Activated T-helper 17 cell treated with anti-CD3 and anti-CD28 coated beads, Interleukin-2, amount 50 U/mL, for 72 hours (primary cell): ENCODE measurements at places on chromosomes 3 and 15. TPM values are rescaled to one million over a fixed set of nuclear protein-coding genes. Genes with fewer than 3 reads are reported as not detected.
A peak's percentile ranks its signal among the peaks of the same experiment; 100 is the strongest.

GRCh38 chr15:32882955-32883354 lies 165.2 kb downstream of the GREM1 start:
- no peak for ATAC-seq

GRCh38 chr3:102037209-102037608 lies 187.9 kb downstream of the NFKBIZ start:
- no peak for ATAC-seq

The GOLGA8T gene
- total RNA-seq, result not detected

The CKMT1B gene
- not detected for total RNA-seq

- no peak for ATAC-seq
These were observed 823.0 kb downstream of the CADM2 start for GRCh38 chr3:85781806-85782205.

DNA sequence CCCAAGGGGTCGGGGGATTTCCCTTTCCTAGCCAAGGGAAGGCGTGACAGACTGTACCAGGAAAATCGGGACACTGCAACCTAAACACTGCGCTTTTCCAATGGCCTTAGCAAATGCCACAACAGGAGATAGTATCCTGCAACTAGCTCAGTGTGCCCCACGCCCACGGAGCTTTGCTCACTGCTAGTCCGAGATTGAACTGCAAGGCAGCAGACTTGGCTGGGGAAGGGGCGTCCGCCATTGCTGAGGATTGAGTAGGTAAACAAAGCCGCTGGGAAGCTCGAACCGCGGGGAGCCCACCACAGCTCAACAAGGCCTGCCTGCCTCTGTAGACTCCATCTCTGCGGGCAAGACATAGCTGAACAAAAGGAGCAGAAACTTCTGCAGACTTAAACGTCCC lies 72.3 kb upstream of the THRB start:
- no peak for ATAC-seq

DNA sequence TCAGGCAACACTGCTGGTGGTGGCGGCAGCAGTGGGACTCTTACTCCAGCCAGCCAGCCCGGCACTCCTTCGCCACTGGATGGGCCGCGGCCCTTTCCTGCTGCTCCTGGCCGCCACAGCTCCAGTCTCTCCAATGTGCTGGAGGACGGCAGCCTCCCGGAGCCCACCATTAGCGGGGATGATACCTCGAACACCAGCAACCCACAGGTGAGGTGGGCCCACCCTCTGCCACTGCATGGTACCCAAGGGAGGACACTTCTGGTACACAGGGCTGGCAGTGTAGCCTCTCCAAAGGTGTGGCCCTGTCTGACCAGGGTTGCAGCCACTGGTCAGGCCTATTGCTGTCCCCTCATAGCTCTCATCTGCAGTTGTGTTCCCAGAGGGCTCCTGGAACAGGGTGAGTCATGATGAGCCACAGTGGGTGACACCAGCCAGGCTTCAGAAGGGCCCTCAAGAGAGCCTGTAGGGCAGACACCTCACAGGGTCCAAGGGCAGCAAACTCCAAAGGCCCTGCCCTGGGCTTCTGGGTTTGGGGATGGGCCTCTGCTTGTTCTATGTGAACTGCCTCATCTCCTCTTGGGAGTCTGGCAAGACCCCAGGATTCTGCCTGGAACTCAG lies 20.8 kb downstream of the NBEAL2 start:
- peak; percentile 57 for ATAC-seq

The KLHL25 gene
- 3.4 TPM for total RNA-seq

The SOX14 gene
- total RNA-seq, result not detected

The RNF111 gene
- 28.9 TPM for total RNA-seq

DNA sequence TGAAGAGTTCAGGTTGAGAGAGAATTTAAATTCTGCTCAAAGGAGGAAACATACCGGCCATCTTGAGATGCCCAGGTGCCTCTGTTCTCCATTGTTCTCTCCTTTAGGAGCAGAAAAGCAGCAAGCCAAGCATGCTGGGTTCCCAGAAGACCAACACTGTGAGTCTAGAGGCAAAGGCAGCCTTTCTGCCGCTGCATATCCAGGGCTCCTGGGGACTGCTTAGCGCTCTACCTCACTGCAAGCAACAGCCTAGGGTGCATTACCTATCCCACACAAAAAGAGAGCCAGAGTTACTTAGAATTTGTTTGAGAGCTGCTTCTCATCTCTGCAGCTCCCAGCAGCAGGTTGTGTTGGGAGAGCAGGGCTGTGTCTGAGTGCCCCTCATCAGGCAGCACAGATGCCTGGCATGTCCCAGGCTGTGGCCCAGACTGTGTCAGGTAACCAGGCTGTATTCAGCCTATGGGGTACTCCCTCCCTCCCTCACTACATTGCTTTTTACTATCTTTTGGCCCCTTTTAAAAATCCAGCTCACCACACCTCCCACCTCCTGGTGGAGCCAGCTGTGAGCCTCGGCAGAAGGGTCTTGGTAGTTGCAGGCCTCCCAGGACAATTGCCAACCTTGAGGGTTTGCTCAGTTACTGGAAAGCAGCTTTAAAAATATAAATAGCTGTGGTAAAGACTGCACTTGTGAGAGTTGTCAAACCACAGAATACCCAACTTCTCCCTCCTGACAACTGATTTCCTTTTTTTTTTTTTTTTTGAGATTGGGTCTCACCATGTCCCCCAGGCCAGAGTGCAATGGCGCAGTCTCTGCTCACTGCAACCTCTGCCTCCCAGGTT lies 30.2 kb downstream of the BCL2L10 start:
- ATAC-seq, result no peak

The CTXN2 gene
- total RNA-seq, result 0.11 TPM

DNA sequence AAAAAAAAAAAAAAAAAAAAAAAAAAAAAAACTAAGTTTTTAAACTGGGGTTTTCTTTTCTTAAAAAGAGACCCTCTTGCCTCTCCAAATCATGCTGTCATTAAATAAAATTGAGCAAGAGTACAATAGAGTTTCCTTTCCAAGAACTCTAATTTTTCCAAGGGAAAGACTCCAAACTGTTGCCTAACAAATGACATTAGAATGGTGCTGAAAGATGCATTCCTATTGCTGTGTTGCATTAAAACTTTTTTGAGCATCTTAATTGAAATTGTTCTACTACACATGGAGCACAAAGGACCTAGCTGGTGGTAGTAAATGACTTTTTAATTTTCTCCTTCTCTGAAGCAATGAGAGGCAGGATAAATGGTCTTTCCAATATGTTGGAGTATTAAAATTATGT lies 469.1 kb upstream of the ARHGEF26 start:
- no peak for ATAC-seq

The RBPMS2 gene
- total RNA-seq, result not detected

- ATAC-seq, result peak; percentile 77
These were observed 157.3 kb upstream of the BHLHE40 start for GRCh38 chr3:4821975-4822374.

DNA sequence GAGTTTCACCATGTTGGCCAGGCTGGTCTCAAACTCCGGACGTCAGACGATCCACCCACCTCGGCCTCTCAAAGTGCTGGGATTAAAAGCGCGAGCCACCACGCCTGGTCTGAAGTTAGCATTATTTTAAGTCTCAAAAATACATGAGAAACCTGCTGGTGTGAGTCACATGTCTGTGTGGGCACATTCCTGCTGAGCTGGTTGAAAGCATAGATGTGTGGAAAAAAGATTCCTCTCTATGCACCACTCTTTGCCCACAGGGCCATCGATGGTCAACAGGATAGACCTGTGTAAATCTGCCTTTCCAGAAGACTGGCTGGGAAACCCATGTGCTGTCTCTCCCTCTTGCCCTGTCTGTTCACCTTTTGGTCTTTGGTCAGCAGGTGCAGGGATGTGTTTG lies 63.5 kb downstream of the CHRD start:
- no peak for ATAC-seq

The ITGA11 gene
- 0.95 TPM for total RNA-seq

DNA sequence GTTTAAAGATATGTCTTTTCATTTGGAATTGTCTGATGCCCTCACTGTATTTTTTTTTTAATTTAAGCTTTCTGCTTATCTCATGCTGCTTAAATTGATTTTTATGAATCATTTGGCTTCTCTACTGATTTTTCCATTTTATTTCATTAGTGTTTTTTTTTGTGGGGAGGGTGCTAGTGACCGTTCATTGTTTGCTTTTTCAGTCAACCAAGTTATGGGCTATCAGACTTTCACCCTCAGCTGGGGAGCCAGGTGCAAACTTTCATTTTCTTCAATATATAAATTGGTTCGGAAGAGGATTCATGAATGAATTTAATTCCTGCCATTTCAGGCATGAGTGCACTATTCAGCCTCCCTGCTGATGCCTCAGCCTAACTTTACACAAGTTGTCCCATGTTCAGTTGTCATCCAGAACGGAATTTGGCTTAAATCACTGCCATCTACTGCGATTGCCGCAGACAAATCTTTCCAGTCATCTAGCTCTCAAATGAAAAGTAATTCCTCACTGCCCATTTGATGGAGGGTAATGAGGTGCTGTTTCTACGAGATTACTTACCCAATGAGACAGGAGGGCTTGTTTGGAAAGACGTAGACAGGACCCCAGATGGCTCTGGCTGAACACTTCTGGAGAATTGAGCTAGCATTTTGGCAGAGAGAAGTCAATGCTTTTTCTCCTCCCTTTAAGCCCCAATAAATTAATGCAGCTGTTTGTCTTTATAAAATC lies 89.9 kb upstream of the RORA start:
- ATAC-seq, result no peak

The SLC12A1 gene
- not detected for total RNA-seq

GRCh38 chr3:139481116-139481515 lies 4.8 kb upstream of the RBP2 start:
- no peak for ATAC-seq

GRCh38 chr3:171443211-171443957 lies 16.8 kb downstream of the TNIK start:
- ATAC-seq, result no peak

- ATAC-seq, result no peak
These were observed 881.4 kb downstream of the DIPK2A start for GRCh38 chr3:144852999-144853398.
